Choroid plexus epithelial cell (primary cell): ENCODE measurements at places on chromosomes 3 and 15.

- DNase-seq = no peak
Observed at GRCh38 chr3:146169891-146170290, 8.9 kb upstream of the PLOD2 start.

- DNase-seq = peak; percentile 57
Observed at GRCh38 chr15:67838789-67839332, 984 bp downstream of the RNU6-1 start.

GRCh38 chr3:113912552-113913236 is 35.1 kb upstream of the ZDHHC23 start:
- peak; percentile 86 for DNase-seq

GRCh38 chr15:86199467-86200145 is 119.9 kb downstream of the AGBL1 start:
- DNase-seq = no peak

DNA sequence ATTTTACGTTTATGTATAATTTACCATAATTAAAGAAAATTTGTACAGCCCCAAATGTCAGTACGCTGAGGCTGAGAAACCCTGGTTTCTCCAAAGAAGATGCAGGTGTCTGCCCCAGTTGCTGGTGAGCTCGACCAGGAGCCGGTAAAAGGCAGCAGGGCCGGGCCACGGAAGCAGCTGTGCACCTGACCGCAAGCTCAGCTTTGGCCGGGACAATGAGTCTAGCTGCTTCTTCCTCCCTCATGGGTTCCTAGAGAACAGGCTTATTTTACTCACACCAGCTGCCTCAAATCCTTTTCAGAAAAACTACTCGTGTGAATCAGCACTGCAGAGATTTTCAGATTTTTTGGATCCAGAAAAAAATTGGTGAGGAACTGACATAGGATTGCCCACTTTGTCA is 18.0 kb upstream of the ZXDC start:
- DNase-seq = no peak

DNA sequence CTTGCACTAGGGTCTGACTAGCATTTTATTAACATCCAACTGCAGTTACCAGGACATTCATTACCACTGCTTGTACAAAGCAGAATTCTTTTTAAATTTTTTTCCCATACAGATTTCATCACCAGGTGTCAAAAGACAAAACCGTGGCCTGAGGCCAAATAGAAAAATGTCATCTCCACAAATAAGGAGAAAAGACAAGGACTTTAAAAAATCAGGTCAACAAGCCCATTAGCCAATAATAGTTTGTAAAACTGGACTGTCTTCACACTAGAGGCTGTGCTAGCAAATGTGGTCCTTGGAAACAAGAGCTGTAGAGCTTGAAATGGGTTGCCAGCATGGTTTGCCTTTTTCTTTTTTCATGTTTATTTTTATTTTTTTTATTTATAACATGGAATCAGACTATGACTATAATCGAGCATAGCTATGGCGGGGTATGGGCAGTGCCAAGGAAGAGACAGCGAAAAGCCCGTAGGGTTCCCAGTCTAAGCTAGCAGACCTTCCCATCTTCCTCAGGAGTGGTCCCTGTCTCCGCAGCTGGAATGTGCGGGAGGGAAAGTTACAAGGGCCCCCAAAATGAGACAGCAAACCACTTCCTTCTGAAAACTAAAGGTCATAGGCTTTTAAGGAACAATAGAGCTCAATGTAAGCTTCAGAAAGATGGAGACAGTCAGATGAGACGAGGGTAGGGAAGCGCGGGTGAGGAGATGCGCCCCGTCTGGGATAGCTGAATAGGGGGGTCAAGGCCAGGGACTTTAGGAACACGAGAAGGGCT is 1.5 kb downstream of the PTPN9 start:
- peak; percentile 61 for DNase-seq

- DNase-seq = peak; percentile 43
Observed at GRCh38 chr3:150372722-150373121, 35.4 kb upstream of the TSC22D2 start.
